ENCODE measurements at places on chromosomes 2 and 18.

- DNase-seq, result no peak
These were observed 158.7 kb downstream of the PXDN start for GRCh38 chr2:1585635-1586034.

DNA sequence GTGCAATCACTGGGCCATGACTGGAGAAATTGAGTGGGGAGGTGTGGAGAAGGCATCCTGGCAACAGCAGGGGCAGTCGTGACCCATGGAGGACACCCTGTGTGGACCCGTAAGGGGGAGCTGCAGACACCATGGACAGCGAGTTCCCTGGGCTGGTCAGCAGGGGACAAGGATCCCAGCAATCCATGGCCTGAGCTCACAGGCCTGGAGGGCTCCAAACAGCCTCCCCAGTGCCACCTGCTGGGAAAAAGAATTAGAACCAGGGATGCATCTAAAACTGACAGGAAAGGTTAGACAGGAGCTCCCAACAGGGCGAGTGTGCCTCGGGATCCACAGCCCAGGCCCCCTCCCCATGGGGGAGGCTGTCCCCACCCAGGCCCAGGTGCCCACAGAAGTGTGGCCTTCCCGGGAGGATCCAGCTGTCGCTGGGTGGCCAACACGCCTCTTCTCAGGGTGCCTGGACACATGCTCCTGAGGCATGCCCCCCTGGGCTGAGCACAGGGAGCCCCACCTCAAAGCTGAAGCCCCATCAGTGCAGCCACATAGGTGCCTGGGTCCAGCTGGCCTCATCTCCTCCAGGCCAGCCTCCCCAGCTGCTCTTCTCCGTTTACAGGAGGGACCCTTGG, 20.5 kb upstream of the KIF1A start:
- peak; percentile 48 for DNase-seq

GRCh38 chr18:75282746-75283145, 72.1 kb downstream of the TSHZ1 start:
- DNase-seq, result no peak

- no peak for DNase-seq
These were observed 284.5 kb upstream of the EPAS1 start for GRCh38 chr2:46012618-46013240.

DNA sequence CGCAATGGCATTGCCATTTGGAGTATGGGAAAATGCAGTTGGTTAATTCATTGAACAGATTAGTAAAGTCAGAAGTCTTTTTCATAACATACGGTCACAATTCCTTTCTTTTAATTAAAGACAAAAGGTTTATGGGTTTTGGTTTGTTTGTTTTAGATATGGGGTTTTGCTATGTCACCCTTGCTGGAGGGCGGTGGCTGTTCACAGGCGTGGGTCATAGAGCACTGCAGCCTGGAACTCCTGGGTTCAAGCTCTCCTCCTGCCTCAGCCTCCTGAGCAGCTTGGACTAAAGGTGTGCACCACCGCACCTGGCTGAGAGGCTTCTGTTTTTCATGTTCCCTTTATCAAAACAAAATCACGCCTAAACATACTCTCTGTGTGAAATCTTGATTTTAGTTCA, 18.7 kb upstream of the ELAC1 start:
- DNase-seq, result no peak

- peak; percentile 29 for DNase-seq
These were observed 32.6 kb downstream of the CNGA3 start for GRCh38 chr2:98378901-98379300.

DNA sequence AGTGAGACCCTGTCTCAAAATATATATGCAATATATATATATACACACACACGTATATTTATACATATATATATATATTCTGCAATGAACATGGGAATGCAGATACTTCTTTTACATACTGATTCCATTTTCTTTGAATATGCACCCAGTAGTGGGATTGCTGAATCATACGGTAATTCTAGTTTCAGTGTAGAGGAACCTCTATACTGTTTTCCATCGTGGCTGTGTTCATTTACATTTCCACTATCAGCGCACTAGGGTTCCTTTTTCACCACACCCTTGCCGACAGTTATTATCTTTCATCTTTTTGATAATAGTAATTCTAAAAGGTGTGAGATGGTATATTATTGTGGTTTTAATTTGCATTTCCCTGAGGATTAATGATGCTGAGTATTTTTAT, 52.3 kb upstream of the SLC39A10 start:
- no peak for DNase-seq

DNA sequence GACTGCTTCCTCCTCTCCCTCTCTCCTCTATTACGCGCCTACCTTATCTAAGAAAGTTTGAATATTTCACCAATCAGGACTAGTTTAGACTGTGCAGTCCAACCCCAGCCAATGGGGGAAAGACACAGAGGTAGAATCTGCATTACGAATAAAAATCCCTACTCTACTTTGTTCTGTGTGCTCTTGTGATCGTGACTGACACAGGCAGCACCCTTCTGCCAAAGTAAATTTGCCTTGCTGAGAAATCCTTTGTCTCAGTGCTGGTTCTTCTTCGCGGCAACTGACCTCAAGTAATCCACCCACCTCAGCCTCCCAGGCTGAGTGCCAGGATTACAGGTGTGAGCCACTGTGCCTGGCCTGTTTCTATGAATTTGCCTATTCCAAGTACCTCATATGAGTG, 8.6 kb upstream of the CDCA7 start:
- DNase-seq, result no peak

DNA sequence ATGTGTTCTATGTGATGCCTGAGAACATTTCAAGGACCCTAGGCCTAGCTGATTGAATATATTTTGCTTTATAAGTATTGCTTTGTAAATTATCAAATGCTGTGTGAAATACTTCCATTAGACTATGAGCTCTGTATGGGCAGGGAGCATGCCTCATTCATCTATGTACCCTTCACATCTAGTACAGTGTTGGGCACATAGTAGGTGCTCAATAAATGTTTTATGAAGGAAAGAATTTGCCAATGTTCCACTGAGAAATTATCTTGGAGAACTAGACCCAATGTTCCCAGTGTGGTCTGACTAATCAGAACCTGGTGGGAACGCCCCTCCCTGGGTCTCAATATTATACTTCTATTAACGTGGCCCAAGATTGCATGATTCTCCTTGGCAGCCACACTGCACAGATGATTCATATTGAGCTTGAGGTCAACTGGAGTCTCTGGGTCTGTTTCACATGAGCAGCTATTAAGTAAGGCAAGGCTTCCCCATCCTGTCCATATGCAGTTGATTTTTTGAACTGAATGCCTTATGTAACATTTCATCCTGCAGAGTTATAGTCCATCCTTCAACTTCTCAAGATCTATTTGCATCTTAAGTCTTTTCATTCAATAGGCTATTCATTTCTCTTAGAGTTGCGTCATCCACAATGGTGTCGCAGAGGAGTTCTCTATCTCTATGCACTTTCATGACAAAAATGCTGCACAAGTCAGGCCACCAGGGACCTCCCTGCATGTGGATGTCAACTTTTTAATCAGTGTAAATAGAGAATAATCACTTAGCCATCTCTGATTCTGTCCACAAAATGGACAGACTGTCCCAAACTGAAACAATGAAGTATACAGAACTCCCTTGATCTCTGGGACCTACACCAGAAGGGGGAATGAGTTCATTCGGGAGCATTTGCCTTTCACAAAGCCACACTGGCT, 257.6 kb downstream of the CYP26B1 start:
- no peak for DNase-seq

- no peak for DNase-seq
These were observed 102.4 kb downstream of the CACNB4 start for GRCh38 chr2:151996243-151997003.
